Globus pallidus (tissue), 1 donor: ENCODE measurements at places on chromosomes 7 and 10.

DNA sequence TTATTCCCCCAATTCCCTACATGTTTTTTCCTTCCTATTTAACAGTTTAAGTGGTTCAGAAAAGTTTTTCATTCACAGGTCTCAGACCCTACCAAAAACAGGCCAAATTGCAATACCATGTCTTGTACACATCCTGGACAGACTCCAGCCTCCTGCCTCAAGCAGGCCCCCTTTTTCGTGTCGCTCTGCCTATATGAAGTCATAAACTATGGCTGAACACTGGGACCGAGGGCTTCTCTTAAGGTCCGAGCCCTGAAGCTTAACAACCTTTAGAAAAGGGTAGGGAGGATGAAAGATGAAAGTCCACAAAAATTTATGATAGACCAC is 1.4 kb downstream of the FBXW4 start:
- no peak for DNase-seq

DNA sequence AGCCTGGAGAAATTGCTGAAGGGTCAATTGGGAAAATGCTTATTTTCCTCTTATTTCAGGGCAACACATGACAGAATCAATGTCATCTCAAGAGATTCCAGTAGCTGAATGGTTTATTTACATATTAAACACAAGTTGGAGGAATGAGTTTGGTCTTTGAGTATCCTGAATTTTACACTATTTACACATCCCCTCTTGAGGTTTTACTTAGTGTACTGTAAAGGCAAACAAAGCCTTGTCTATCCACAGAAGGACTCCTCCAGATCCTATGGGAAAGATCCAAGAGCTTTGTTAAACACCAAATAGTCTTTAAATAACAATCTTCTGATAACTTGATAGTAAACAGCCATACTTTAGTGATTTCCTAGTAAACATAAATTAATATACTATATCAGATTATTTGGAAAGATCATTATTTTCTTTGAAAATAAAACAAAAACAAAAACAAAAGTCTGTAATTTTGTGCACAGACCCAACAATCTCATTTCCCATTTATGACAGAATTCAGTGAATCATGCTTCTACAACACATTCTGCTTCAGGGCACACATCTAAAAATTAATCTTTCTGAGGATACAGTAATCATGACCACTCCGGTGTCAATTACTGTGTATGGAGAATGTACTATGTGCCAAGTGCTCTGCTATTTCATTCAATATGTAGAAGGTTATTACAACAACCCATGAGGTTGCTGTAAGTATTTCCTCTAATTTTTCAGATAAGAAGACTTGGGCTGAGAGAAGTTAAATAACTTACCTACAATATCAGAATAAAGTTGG is 575.0 kb upstream of the LRRTM3 start:
- no peak for DNase-seq

DNA sequence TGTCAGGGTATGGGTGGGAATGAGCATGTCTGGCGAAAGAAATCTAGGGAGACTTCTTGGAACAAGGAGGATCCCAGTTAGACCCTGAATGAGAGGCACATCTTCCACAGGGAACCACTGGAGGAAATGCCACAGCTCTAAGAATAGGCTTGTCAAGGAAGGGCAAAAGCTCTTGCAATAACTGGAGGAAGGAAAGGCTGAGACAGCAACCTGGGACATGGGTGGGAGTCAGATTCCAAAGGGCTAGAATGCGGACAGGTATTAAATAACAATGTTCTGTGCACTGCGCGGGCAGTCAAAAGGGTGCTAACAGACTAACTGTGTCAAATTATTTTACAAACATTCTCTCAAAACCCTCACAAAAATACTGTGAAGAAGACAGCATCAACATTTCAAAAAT is 4.5 kb downstream of the NUDCD3 start:
- no peak for DNase-seq

DNA sequence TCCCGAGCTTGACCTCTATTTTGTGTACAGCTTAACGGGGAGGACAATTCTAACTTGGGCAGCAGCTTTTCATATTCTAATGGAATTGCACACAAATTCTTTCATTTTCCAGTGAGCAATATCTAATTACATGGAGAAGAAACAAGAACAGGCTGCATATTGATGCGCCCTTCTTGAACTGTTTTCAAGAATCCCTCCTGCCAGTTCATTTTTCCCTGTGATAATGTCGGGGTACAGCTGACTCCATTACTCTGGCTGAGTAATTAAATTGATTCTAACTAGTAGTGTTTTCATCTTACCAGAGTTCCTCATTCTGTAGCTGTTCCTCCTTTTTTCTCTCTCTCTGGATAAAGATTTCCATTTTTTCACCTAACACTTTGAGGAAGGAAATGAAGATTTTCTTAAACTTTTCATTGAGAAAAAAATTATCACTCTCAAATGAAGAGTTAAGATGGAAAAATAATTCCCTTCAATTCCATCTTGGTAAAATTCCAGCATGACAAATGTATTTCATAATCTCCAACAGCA is 190.9 kb downstream of the FANK1 start:
- no peak for DNase-seq
